ENCODE measurements at places on chromosomes 7 and 10.

- no peak for DNase-seq
Observed at GRCh38 chr7:80334908-80335307, 177.0 kb downstream of the GNAT3 start.

- no peak for DNase-seq
Observed at GRCh38 chr10:87177-88080, 38.3 kb upstream of the TUBB8 start.

- DNase-seq, result no peak
Observed at GRCh38 chr10:124279882-124280281, 138.8 kb downstream of the OAT start.

DNA sequence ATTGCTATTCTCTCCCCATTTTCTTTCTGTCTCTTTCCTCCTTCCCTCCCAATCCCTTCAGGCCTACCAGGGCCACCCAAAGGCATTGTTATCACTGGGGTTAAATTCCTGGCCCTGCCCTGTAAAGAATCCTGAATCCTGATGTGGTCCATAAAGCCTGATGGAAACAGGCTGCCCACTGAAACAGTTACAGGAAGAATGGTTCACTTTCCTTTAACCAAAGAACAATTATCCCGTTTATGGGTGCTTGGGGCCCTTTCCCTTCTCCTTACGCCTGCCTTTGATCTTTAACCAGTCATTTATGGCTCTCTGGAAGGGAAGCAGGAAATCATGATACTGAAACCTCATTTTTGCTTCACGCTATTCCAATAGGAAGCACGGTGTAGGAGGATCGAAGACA is 273.1 kb upstream of the NEBL start:
- no peak for DNase-seq

GRCh38 chr10:50982989-50983388 is 91.3 kb upstream of the PRKG1 start:
- no peak for DNase-seq
